ENCODE measurements at places on chromosomes 12 and 14. TPM values are rescaled to one million over a fixed set of nuclear protein-coding genes. Genes with fewer than 3 reads are reported as not detected.

Gene LHX5
- polyA plus RNA-seq, result not detected

Gene OTX2
- polyA plus RNA-seq, result not detected

- no peak for DNase-seq
Observed at GRCh38 chr12:55470088-55470829, at the start of gene OR6C70. OR6C70 (minus strand) TSS chr12:55470138; CDS start chr12:55470138, 0 bp downstream.

- peak; percentile 54 for DNase-seq
Observed at GRCh38 chr12:4579305-4580102, 17.5 kb downstream of the DYRK4 start.

Gene CELA1
- polyA plus RNA-seq, result not detected

DNA sequence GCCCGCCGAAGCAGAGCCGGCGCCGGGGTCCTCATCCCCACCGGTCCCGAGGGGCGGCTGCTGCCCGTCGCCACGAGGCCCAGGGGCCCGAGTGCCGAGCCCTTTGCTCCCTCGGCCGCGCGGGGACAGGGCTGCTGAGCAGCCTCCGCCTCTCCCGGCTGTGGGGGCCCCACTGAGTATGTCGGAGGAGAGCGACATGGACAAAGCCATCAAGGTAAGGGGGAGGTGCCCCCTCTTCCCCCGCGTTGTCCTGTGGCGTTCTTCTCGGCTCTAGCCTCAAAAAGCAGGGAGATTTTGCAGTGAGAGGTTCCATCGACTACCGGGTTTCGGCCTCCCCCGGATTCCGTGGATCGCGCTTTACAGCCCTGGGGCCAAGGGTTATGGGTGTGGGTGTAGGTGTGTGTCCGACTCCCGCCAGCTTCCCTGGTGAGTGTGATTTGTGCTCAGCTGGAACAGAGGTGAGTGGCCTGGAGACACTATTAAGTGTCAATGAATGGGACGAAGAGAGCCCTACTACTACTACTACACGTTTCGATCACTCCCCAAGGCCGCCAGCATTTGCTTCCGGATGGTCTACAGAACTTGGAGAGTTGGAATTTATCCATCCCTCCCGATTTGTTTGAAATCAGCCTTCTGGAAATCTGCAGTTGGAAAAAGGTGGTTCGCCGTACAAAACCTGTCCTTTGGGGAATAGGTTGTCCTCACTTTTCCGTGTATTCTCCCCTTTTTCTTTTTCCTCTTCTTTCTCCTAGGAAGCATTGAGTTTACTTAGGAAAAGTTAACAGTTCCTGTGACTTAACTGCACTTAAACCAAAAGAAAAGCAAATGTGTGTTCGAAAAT lies 748 bp downstream of the MAPKAPK5 start:
- no peak for DNase-seq

DNA sequence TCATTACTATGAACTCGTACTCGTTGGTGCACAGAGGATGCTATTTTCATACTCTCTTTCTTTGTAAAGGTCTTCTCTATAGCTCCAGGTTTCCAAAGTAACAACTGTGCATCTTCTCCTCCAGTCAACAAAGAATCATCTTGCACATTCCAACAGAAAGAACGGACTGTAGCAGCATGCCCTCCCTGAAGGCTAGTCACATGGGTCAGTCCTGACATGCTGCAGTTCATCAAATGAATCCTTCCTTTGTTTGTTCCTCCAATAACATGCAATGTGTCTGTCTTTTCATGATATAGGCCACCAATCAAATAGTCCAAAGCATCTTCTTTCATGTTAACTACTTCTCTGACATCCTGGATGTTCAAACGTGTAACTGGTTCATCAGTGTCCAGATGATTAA lies 42.9 kb downstream of the WDR89 start:
- no peak for DNase-seq

DNA sequence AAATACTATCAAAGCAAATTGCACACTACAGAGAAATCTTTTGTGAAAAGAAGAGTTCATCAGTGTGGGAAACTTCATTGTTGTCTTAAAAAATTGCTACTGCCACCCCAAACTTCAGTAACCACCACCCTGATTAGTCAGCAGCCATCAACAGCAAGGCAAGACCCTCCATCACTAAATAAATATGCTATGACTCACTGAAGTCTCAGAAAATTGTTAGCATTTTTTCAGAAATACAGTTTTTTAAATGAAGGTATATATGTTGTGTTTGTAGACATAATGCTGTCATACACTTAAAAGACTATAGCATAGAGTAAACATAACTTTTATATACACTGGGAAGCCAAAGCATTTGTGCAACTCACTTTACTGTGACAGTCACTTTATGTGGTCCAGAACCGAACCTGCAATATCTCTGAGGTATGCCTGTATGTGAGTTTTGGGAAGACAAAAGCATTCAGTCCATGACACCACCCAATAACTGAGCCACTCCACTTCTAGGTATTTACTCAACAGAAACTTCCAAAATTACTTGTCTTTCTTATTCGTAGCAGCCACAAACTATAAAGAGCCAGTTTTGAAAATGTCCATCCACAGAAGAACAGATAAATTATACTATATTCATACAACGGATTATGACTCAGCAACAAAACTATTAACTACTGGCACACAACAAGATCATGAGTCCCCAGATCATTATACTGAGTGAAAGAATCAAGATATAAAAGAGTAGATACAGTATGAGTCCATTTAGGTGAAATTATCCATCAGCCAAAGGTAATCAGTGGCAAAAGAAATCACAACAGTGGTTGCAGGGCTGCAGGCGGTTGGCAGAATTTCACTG lies 649.6 kb downstream of the BCL11B start:
- DNase-seq, result no peak

DNA sequence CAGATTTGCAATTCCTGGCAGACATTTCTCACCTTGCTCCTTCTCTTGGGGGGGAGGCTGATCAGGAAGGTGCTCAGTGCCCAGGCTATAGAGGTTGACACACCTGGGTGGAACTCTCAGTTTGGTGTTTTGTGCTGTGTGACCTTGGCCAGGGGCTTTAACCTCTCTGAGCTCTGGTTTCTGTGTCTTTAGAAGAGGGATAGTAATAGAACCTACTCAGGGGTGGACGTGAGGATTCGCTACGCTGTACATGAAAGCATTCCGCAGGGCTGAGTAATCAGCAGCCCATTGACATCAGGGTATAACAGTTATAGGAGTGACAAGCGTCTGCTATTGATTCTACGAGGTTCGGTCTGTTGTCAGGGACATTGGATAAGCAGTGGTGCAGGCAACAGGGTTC lies 98.1 kb downstream of the PHETA1 start:
- DNase-seq, result no peak

- DNase-seq, result peak; percentile 88
Observed at GRCh38 chr12:124369827-124370378, 75.0 kb downstream of the RFLNA start.

DNA sequence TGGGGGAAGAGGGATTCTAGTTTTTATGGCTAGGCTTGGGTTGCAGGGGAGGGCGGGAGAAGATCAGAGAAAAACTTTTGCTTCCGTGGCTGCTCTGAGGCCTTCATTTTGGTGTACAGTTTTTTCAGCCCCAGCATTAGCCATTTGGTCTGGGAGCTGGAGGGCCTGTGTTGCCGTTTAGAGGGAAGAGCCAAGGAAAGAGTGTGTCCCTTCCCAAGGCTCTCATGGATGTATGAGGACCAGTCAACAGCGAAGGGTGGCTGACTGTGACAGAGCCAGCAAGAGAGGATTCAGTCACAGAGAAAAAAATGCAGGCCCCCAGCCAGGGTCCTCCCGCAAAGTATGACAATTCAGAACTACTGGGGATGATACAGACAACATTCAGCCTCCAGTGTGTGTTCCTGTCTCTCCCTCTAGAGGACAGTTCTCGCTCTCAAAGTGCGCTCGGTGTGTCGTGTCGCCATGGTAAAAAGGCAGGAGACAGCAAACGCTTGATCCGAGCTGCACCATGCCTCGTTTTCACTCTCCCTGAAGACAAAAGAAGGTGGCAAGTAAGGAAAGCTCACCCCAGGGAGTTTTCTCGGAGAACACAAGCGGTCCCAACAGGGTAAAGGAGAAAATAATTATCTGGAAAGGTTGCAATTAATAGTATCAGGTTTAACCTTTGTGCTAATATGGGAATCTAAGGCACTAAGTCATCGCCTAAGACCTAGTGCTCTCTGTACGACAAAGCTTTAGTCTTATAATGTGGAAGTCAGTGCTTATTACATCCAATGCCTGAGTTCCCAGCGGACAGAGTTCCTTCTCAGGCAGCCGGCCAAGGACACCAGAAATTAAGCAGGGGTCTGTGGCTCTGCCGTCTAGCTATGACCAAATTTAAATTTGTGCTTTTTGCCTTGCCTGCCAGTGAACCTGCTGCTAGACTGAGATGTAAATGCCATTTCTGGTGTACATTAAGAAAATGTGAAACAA lies 157.3 kb upstream of the PLXNC1 start:
- peak; percentile 14 for DNase-seq

DNA sequence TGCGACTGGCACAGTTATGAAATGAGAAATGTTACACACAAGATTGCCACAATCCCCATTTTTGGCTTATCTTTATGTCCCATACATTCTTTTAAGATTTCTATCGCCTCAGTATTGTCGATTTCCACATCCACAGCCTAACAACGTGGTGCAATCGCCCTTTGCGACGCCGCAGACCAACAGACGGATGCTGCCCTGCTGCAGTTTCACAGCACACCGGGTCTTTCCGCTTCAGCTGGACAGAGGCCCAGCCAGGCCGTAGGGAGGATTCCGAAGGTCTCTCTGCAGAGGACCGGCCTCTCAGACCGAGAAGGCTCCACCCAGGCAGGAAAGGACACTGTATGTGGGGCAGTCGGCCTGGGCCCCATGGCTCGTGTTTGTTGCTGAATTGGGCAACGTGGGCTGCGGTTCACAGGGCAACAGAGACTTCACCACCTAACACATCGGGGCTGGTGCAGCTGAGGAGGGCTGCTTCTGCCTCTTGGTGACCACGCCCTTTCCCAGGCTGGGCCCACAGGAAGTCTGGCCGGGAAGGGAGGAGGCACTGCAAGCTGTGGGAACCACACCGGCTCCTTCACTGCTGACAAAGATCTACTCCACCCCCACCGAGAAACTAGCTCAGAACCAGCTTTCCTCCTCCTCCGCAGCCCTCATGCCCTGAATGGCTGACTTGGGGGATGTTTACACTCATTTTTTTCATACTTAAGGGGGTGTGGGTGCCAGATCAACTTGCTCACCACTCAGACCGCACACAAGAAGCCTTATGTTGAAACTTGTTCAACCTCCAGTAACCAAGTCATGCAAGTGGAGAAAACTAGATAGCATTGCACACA lies 32.9 kb upstream of the MDM1 start:
- no peak for DNase-seq

DNA sequence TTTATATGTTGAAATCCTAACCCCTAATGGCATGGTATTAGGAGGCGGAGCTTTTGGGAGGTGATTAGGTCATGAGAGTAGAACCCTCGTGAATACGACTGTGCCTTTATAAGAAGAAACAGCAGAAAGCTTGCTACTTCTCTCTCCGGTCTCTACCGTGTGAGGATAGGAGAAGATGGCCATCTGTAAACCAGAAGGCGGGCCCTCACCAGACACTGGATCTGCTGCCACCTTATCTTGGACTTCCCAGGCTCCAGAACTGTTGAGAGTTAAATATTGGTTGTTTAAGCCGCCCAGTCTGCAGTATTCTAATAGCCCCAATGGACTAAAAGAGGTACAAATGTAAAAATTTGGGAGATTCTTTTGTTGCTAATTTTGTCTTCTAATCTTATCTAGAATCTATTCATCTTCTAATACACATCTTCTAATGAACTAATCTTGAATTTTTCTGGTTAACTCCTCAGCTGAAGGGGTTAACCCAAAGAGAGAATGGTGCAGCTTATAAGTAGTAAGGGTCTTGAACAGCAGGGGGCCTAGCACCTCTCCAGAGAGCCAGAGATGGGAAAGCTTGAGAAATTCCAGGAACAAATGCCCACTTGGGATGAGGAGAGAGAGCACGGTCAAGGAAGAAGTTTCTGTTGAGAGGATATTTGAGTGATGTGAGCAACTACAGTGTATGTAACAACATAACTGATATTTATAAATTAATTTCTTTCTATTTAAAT lies 264.0 kb upstream of the GRIP1 start:
- peak; percentile 4 for DNase-seq

DNA sequence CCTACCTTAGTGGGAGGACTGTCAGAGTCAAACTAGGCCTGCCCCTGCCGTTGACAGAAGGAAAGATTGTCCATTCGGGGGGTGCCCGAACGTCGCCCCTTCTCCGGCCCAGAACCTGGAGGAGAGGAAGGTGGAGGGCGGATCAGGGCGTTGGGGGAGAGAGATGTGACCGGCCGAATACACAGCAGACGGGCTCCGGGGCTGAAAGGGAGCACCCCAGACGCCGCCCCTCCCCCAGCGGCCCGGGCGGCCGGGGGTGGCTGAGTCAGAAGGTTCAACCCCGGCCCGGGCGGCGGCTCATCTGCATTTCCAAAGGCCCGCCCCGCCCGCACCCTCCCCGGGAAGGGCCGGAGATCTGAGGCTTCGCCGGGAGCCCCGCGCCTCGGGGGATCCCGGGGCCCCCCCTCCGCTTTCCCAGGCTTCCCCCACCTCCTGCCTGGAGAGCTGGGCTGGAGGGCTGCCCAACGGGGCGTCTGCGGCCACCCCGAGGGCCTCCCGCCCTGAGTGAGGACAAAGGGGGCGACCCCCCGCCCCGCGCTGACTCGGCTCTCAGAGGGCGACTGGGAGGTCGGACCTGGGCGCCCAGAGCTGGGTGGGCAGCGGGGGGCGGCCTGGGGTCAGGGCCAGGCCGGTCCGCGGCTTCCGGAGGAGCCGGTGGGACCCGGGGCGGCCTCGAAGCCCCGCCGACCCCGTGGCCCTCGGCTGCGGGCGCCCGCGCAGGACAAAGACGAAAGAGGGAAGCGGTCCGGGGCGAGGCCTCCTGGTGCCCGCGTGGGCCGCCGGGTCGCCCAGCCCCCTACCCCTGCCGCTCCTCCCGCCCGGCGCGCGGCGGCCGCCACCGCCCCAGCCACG lies 3.7 kb upstream of the SETD1B start:
- peak; percentile 75 for DNase-seq

GRCh38 chr12:553216-554000 lies 93.7 kb downstream of the B4GALNT3 start:
- no peak for DNase-seq

DNA sequence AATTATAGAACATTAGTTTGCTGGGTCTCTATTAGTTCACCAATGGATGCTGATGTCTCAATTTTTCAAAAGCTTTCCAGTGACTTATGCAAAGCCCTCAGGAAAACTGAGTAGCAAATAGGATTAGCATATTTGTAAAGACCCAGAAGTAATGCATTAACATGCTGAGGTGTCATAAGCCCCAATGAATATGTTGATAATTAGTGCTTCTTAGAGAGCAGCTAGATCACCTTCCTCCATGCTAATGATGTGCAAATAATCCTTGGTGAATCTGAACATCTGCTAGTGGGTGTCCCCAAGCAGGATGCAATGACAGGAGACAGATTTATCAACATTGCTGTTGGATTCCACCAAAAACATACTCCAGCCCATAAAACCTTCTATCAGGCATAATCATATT lies 19.0 kb downstream of the IFNG start:
- no peak for DNase-seq

GRCh38 chr12:131221061-131221956 lies 267.6 kb downstream of the ADGRD1 start:
- peak; percentile 33 for DNase-seq

DNA sequence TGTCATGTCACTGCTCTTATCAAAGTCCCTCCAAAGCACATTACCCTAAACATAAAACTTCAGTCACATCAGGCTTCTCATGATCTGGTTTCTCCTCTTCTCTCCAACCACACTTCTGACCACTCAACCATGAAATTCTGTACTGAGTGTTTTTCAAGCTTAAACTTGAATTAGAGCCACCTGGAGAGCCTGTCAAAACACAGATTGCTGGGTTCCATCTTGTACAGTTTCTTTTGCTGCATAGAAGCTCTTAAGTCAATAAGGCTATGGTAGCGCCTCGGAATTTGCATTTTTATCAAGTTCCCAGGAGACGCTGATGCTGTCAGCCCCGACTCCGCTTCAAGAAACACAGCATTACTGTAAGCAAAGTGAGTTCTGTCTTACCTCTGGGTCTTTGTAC lies 16.4 kb upstream of the SRRM4 start:
- no peak for DNase-seq
